ENCODE measurements at places on chromosomes 2 and 18.

GRCh38 chr2:223155956-223156355 is 104.0 kb downstream of the KCNE4 start:
- no peak for DNase-seq

- DNase-seq: no peak
Measured at GRCh38 chr2:199329466-199329865, 128.3 kb downstream of the SATB2 start.

- DNase-seq: no peak
Measured at GRCh38 chr2:156619021-156619539, 182.9 kb downstream of the GPD2 start.

GRCh38 chr2:102020596-102021170 is 28.9 kb downstream of the IL1R2 start:
- peak; percentile 94 for DNase-seq

GRCh38 chr2:173880561-173880960 is 84.6 kb downstream of the SP3 start:
- DNase-seq: no peak

DNA sequence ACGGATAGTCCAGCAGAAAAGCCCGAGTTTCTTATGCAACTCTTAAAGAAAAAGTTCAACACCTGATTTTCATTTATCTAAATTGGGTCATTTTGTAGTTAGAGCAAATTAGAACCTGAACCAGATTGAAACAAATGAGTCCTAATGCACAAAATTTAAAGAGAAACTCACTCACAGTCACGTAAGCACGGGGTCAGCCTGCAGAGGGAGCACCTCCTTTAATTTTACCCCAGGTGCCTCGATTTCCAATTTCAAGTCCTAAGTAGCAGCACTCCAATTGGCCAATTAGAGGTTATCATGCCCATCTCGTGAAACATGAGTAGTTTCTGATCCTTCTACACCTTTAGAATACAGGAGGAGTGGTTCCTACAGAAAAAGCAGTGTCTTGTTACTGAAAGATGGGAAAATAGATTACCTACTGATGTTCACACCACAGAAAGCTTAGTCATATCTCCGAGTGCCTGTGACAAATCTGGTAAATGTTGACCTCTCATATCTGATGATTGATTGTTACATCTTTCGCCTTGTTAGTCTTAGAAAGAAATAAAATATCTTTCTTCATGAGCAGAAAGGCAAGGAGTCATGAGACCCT is 1929.8 kb upstream of the LRRTM1 start:
- no peak for DNase-seq

DNA sequence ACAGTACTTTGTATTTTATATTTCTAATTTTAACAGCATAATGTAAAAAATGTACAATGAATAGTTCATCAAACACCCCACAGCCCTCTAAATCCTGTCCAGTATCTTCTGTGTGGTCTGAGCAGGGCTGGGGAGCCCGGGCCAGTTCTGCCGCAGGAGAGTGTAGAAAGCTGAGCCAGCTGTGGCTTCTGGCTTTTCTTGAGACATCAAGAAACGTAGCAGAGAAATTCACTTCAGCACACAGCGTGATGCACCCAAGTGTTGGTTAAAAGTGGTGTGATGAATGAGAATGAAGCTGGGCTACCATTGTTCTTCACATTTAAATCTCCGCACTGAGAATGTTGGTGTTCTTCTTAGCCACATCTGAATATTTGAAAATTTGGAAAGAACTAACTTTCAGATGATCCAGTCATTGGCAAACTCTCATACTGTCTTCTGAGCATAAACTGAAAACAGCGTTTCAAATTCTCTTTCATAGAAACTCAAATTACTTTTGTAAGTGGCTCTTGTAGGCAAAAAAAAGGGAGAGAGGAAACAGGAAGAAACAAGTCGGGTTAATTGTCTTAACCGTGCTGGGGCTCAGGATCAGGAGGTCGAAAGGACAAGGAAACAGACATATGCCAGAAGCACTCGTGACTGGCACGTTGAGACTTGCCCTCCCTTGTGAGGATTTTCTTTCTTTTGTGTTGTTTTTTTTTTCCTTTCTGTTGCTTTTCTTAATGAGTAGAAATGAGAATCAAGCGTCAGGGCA is 23.4 kb upstream of the TMEM87B start:
- DNase-seq: no peak

All from H1 (cell line).